ENCODE measurements at places on chromosomes 6 and 20.

DNA sequence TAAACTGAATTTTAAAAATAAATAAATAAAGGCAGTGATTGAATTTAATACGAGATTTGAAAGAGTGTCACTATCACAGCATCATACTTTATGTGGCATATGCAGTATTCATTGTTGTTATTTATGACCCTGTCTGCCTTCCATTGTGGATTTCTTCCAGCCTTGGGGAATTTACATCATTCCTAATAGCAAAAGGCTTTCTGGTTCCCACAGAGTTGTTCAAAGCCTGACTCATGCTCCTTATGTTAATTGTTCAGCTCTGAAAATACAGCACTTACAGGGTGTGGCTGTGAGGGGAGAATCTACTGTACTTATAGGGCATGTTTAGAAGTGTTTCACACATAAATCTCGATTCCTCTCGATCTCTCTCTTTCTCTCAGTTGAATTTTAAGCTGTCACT lies 54.4 kb downstream of the JAG1 start:
- no peak for DNase-seq

GRCh38 chr20:8583566-8584043 lies 451.5 kb downstream of the PLCB1 start:
- no peak for DNase-seq

- no peak for DNase-seq
Observed at GRCh38 chr20:12592756-12593155, 416.0 kb upstream of the SPTLC3 start.

- no peak for DNase-seq
Observed at GRCh38 chr6:4965562-4966389, 38.1 kb downstream of the RPP40 start.
